Mammary epithelial cell (primary cell): ENCODE measurements at places on chromosomes 7 and 10. TPM values are rescaled to one million over a fixed set of nuclear protein-coding genes. Genes with fewer than 3 reads are reported as not detected.

Gene NAMPT
- polyA plus RNA-seq, result 55.5 TPM

Gene CFAP43
- 0.17 TPM for polyA plus RNA-seq

Gene HOXA13
- not detected for polyA plus RNA-seq

Gene SLC25A28
- polyA plus RNA-seq, result 31.9 TPM

Gene FFAR4
- polyA plus RNA-seq, result not detected

Gene ABCA13
- 1.0 TPM for polyA plus RNA-seq

Gene TCERG1L
- polyA plus RNA-seq, result not detected

Gene HHEX
- 0.16 TPM for polyA plus RNA-seq

Gene SEMA3D
- polyA plus RNA-seq, result 5.8 TPM
